Neural crest cell (in vitro differentiated cells): ENCODE measurements at places on chromosomes 1 and 21.

- no peak for DNase-seq
These were observed 24.8 kb downstream of the TGFB2 start for GRCh38 chr1:218369688-218370511.

GRCh38 chr1:53195246-53196016, 1.2 kb upstream of the CPT2 start:
- no peak for DNase-seq

DNA sequence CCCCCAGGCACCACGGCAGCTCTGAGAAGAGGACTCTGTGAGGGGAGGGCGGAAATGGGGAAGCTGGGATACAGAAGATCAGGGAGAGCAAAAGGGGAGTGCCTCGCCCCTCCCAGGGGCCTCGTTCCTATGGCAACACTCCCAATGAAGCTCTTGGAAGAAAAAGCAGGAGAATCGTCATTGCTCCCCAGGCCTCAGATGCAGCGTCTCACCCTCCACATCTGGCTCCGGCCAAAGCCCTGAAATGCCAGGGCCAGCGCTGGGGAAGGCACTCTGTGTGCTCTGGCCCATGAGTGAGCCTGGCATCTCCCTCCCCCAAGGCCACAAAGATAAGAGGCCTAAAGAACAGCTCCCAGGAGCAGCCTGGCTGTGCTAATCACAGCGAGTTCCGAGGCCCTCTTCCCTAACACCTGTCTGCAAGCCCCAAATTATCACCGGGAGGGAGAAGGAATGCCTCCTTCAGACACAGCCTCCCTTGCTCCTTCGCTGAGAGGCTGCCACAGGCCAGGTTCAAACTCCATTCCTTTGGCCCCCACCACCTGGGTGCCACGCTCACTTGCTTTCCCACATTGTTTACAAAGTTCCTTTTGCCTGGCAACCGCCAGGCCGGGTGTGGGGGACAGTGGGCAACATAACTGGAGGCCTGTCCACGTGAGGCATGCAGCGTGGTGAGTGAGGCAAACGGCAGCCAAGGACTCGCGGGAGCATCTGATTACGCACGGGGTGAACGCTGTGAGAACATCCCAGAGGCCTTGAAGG, 27.8 kb downstream of the ECE1 start:
- DNase-seq, result peak; percentile 44

DNA sequence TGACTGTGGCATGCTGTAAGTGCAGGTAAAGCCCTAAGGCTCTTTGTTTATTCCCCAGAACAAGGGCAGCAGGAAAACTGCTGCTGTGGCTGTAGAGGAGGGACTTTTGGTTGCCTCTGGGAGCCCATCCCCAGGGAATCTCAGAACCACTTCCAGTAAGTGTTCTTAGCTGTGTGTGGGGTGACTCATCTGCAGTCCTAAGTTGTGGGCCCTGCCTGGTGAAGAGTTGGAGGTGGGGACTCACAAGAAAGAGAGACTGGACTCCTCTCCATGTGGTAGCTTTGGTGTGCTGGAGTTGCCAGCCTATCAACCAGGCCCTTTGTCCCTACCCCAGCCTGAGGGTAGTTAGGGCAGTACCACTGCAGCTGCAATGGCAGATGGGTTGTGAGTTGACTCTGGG, 24.0 kb upstream of the DENND1B start:
- no peak for DNase-seq

DNA sequence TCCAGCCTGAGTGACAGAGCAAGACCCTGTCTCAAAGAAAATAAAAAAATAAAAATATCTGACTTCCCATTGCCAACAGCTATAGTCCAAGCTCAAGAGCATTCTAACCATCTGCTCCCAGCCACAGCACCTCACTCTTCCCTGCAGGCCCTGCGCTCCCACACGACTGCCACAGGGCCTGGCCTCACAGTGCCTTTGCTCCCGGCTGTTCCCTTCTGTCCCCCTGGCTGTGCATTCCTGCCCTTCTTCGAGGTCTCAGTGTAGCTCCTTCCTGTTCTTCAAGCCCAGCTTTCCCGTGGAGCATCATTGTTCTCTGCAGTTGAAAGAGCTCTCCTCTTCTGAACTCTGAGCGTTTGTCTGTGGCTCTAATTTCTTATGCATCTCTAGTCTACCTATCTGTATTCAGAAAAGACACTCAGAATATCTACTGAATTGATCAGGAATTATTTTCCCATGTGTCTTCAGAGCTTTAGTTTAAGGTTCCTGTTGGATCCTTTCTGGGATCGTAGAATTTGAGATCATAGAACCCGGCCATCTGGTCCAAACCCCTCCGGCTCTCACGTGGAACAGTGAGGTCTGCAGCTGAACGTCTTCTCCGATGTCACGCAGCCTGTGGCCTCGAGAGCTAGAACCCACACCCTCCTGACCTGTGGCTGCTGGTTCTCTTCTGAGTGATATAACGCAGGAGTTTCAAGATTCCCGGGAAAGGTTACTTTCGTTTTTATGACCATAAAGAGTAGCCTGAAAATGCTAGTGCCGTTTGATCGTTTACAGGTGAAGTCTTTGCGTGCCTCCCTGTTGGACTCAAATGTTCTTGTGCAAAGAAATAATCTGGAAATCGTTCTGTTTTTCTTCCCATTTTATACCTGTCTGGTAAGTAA, 54.4 kb downstream of the DOP1B start:
- DNase-seq, result no peak

- no peak for DNase-seq
These were observed 59.8 kb upstream of the BACH1 start for GRCh38 chr21:29238967-29239290.
